Uterus (tissue), 4 donors: ENCODE measurements at places on chromosomes 1 and 21.
A peak's percentile ranks its signal among the peaks of the same experiment; 100 is the strongest.

GRCh38 chr1:76287917-76288316 lies 213.4 kb downstream of the ST6GALNAC3 start:
- DNase-seq, result no peak

GRCh38 chr1:68049941-68050878 lies at the start of gene DIRAS3:
TSS of gene DIRAS3 (minus strand) at chr1:68050627. CDS start at chr1:68047297, 3,330 bp downstream.
- peak; percentile 24 for DNase-seq

GRCh38 chr1:167645625-167646414 lies 15.8 kb downstream of the RCSD1 start:
- no peak for DNase-seq

DNA sequence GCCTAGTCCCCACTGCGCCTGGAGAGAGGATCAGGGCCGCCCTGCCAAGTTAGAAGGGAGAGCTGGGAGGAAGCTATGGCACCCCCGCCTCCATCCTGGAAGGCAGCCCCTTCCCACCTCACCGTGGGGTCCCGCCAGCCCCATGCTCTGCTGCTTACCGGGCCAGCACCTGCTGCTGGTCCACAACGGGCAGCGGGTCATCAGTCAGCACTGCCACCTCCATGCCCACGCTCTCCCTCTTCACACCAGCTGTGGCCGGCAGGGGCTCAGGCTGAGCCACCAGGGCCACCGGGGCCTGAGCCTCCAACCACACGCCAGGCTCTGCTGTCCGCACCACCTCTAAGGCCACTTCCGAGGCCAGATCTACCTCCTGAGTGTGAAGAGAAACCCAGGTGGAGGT lies 23.5 kb upstream of the DDOST start:
- DNase-seq, result no peak

GRCh38 chr1:161480381-161481035 lies 24.7 kb upstream of the FCGR2A start:
- DNase-seq, result no peak

- no peak for DNase-seq
These were observed 4.5 kb upstream of the RUNX3 start for GRCh38 chr1:24934310-24935195.
